ENCODE measurements at places on chromosomes 7 and 10. TPM values are rescaled to one million over a fixed set of nuclear protein-coding genes. Genes with fewer than 3 reads are reported as not detected.

The SLC29A4 gene
- total RNA-seq = 12.6 TPM

The ANKRD1 gene
- total RNA-seq = not detected

The AS3MT gene
- total RNA-seq = 2.9 TPM

The EFCAB10 gene
- total RNA-seq = 1.3 TPM

The SUN3 gene
- total RNA-seq = 1.2 TPM

The CTAGE15 gene
- total RNA-seq = not detected

The HACD1 gene
- total RNA-seq = 6.4 TPM

The FBXO24 gene
- total RNA-seq = 1.1 TPM

The OR2A5 gene
- total RNA-seq = not detected

The TMEM139 gene
- 2.2 TPM for total RNA-seq

The OPN1SW gene
- not detected for total RNA-seq

The ADIRF gene
- 37.7 TPM for total RNA-seq

The PCLO gene
- 100 TPM for total RNA-seq

The SPDYE3 gene
- total RNA-seq = not detected

The ASAH2 gene
- total RNA-seq = 9.7 TPM

The CARD11 gene
- 2.2 TPM for total RNA-seq

The OR2A1 gene
- not detected for total RNA-seq

The CALCR gene
- not detected for total RNA-seq

The NAT16 gene
- total RNA-seq = 0.69 TPM

The ZNF467 gene
- total RNA-seq = 7.1 TPM

The TLX1 gene
- total RNA-seq = not detected

The PTN gene
- total RNA-seq = 116 TPM

The GPRIN2 gene
- total RNA-seq = 1.0 TPM

The HBP1 gene
- total RNA-seq = 71.7 TPM

The SCART1 gene
- 4.7 TPM for total RNA-seq

The LRRD1 gene
- total RNA-seq = 0.47 TPM

The BICC1 gene
- total RNA-seq = 4.9 TPM

The AMZ1 gene
- total RNA-seq = 13.0 TPM

The C7orf33 gene
- not detected for total RNA-seq

The ENO4 gene
- total RNA-seq = 2.3 TPM

The ARHGAP22 gene
- total RNA-seq = 29.6 TPM

The ITPRIP gene
- 3.3 TPM for total RNA-seq

The RNF32 gene
- total RNA-seq = 3.9 TPM

The ASIC3 gene
- 18.2 TPM for total RNA-seq

The STAG3 gene
- 5.1 TPM for total RNA-seq

The ATOH7 gene
- 3.2 TPM for total RNA-seq

The NANOS1 gene
- total RNA-seq = 7.3 TPM

The KCND2 gene
- total RNA-seq = 32.8 TPM

The C1GALT1 gene
- total RNA-seq = 45.5 TPM

The GRM3 gene
- total RNA-seq = 127 TPM

The WDFY4 gene
- 4.4 TPM for total RNA-seq

The FKBP6 gene
- total RNA-seq = 0.66 TPM

The UPK3BL2 gene
- 43.0 TPM for total RNA-seq

The DMBT1 gene
- total RNA-seq = 0.52 TPM

The NPY gene
- 13.4 TPM for total RNA-seq

The JCAD gene
- total RNA-seq = 56.3 TPM

The STOX1 gene
- total RNA-seq = 22.7 TPM

The ACHE gene
- total RNA-seq = 32.7 TPM

The ASB10 gene
- not detected for total RNA-seq

The TMEM196 gene
- total RNA-seq = 12.7 TPM

The SKIDA1 gene
- total RNA-seq = 2.5 TPM

The EPC1 gene
- 42.9 TPM for total RNA-seq

The MEST gene
- 115 TPM for total RNA-seq
